ENCODE measurements at places on chromosomes 1 and 21.
A peak's percentile ranks its signal among the peaks of the same experiment; 100 is the strongest.

GRCh38 chr1:57450981-57451380 is 27.1 kb upstream of the DAB1 start:
- DNase-seq, result peak; percentile 63

DNA sequence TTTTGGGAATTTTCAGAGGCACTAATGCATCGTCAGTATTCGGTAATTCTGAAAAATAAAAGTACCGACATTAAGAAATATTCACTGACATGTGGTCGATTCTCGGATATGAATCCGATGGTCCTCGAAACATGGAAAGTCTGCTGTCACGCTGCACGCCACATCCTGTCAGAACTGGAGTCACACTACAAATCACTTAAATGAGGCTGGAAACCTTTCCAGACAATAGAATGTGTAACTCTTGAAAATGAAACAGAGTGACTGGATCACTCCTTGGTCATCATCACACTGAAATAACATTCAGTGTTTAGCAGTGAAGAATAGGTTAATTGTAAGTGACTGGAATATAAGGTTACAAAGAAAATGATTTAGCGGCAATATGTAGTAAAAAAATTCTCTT is 620.1 kb upstream of the ADAMTS5 start:
- DNase-seq, result no peak

GRCh38 chr1:60615666-60616065 is 466.7 kb upstream of the NFIA start:
- DNase-seq, result no peak

- no peak for DNase-seq
Measured at GRCh38 chr1:51780927-51781326, 97.6 kb downstream of the NRDC start.

DNA sequence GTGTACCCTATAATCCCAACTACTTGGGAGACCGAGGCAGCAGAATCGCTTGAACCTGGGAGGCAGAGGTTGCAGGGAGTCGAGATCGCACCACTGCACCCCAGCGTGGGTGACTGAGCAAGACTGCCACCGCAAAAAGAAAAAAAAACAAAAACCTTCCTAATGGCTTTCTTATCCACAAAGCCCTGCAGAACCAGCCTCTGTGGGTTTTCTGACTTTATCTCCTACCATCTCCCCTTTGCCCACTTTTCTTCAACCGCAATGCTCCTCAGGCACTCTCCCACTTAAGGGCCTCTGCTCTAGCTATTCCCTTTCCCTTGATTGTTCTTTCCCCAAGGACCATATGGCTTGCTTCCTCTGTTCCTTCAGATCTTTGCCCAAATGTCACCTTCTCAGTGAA is 67.9 kb upstream of the PUM1 start:
- DNase-seq, result no peak

- no peak for DNase-seq
Measured at GRCh38 chr1:164518692-164519332, 40.2 kb upstream of the PBX1 start.

DNA sequence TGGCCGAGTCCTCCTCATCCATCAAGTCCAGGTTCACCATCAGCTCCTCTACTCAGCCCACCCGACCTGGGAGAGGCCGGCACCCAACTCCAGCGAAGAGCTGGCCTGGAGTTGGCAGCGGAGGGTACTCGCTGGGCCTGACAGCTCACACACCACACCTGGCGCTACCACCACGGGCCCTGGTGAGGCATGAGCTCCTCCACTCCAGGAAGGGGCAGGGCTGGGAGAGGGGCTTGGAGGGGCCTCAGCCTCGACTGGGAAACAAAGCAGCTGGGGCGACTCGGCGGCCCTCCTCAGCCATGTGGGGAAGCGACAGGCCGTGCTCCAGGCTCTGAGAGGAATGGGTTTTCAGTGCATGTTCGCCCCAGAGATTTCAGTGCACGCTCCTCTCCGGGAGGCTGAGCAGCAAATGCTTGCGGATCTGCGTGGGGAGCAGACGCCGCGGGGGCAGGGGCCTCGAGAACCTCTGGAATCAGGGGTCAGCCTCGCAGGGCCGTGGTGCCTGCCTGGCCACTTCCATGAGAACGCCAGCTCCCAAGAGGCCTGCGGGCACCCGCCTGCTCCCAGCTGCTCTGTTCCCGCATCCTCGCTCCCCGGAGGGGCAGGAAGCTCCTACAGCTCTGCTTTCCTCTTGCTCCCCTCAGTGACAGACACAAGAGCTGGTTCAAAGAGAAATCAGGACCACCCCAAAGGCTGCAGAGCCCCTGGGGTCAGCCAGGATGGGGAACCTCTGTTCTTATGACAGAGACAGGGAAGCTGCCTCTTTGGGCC is 18.9 kb upstream of the GPR153 start:
- no peak for DNase-seq

DNA sequence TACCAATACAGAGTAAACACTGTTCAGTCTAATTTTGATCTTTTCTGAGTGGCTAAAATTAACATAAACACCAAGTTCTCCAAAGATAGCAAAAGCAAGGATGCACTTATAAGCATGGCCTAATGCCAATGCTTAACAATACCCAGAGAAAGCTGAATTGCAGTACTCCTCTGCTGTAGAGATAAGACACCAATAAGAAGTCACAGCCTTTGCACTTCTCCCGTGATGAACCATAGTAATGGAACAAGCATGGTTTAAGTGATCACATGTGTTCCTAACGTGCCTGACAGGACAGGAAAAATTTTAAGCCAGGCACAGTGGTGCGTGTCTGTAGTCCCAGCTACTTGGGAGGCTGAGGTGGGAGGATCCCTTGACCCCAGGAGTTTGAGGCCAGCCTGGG is 5.6 kb downstream of the PRDX1 start:
- no peak for DNase-seq

- DNase-seq, result peak; percentile 98
Measured at GRCh38 chr1:154970631-154971340, at the start of gene SHC1. SHC1 (minus strand) TSS chr1:154970747; CDS start chr1:154970526, 221 bp downstream.

DNA sequence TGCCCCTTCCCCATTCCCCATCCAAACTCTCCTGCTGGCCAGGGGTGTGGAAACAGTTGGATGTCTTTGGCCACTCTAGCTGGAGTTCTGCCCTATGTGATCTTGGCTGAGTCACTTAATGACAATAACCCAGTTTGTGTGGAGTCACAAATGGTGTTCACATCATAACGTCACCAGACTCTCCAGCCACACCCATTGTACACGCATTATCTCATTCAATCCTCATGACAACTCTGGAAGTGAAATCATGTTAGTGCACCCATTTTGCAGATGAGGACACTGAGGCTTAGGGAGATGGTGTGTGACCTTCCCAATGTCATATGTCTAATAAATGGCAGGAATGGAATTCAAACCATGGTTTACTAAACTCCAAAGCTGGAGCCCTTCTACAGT is 1.2 kb upstream of the CDA start:
- DNase-seq, result no peak

DNA sequence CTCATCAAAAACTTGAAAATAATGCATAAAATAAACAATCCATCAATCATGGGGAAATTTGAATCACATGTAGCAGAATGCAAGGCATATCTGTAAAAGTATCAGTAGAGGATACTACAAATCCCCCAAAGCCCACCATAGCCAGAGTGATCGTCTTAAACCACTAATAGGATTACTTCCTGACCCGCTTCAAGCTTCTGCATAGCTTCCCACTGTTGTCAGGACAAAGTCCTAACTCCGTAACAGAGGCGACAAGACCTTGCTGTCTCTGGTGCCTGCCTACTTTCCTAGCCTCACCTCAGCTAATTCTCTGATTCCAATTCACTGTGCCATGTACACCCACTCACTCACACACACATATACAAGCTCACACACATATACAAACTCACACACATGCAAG is 161.2 kb upstream of the NFIA start:
- DNase-seq, result peak; percentile 97

GRCh38 chr21:34526618-34527290 is 14.7 kb upstream of the KCNE1 start:
- no peak for DNase-seq

GRCh38 chr1:182381962-182382819 is 9.4 kb downstream of the GLUL start:
- DNase-seq, result peak; percentile 51

DNA sequence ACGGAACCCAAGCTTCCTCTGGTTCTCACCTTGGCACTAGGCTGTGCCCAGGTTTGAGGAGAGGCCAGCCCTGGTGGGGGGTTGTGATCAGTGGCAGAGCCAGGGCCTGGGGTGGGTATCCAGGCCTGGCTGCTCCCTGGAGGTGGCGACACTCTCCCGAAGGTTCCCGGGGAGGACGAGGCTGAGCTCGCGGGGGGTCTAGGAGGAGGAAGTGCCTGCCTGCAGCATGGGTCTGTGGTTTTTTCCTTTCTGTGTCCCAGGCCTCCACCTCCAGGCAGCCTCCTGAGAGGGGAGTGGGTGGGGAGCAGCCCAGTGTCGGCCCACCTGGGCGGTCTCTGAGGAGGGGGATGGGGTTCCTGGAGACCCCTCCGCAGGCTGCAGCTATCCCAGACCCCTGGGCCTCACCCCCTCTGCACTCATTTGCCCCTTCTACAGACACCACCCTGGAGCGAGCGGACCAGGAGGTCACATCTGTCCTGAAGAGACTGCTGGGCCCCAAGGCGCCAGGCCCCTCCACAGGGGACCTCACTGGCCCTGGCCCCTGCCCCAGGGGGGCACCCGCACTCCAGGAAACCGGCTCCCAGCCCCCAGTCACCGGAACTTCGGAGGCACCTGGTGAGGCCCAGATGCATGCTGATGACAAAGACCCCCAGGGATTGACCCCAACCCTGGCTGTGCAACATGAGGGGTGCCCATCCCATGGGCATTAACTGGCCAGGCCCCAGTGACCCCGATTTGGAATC is 44.3 kb downstream of the TRIM11 start:
- DNase-seq, result no peak

DNA sequence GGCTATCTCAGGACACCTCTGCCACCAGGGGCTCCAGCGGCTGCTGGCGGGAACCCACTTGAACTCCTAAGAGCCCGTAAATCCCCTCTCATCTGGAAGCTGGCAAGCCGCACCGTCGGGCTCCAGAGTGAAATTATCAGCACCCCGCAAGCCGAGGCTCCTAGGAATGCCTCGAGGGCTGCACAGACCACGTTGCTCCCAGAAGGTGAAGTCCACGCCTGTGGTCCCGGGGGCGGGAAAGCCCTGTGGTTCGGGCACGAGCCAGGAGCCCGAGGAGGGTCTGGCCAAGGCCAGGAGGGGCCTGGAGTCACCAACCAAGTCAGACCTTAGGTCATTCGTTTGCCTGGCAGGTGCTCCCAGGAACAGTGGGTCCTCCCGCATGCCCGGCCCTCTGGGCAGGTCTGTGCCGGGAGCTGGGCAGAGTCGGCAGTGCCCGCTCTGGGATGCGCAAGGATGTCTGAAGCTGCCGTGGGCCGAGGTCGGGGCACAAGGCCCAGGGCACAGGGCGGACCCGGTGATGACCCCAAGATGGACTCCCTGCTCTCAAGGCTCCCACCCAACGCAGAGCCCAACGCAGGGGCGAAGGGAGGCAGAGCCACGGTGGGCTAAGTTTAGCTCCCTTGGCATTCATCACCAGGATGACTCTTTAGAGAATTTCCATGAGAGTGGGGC is 8.9 kb downstream of the ACTRT2 start:
- DNase-seq, result no peak

- peak; percentile 44 for DNase-seq
Measured at GRCh38 chr1:38498686-38499085, 360.9 kb downstream of the RRAGC start.

DNA sequence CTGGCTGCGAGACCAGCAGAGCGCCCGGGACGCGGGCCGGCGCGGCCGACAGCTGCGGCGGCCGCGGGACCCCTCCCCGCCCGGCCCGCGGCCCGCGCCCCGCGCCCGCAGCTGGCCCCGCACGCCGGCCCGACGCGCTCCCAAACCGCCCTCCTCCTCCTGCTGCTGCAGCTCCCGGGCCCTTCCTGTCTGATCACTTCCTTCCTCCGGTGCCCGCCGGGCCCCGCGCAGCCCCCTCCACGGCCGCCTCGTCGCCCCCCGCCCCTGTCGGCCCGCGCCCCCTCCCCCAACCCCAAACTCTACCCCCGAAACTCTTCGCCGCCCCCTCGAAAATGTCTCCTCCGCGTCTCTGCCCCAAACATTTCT is 594 bp downstream of the LUZP1 start:
- DNase-seq, result peak; percentile 60

- DNase-seq, result no peak
Measured at GRCh38 chr1:160904783-160905616, 20.0 kb upstream of the ITLN1 start.

DNA sequence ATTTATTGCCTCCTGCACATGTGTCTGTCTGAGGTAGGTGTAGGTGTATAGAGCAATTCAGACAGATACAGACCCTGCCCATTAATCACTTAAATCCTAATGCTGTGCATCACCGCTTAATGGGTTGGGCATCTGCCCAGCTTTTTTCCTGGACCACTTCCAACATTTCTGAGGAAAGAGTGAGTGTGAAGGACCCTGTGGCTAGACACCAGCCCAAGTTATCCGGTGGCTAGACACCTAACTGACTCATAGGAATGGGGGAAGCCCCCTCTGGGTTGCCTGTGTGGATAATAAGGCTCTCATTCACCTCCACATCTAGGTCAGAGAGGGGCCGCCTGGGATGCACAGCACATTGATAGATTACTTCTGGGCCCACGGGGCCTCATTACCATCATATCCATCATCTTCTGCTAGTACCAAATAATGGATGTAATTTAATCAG is 121.1 kb upstream of the RAVER2 start:
- DNase-seq, result peak; percentile 96

- DNase-seq, result no peak
Measured at GRCh38 chr1:186494832-186495271, 33.9 kb upstream of the PDC start.

DNA sequence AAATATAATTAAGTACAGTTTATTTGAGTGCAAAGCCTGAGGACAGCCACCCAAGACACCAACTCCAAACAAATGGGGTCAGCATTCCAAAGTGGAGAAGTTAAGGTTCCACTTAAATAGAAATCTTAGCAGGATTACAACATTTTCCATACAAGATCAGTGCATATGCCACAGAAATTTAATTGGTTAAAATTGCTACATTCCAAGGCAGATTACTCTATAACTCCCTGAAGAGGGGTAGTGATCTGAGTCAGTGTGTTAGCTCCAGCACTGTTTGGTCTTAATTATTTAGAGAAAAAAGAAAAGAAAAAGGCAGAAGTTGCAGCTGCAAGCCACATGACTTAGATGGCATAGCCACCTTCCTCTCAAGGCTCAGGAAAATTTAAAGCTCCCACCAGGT is 297.5 kb downstream of the HHIPL2 start:
- no peak for DNase-seq

DNA sequence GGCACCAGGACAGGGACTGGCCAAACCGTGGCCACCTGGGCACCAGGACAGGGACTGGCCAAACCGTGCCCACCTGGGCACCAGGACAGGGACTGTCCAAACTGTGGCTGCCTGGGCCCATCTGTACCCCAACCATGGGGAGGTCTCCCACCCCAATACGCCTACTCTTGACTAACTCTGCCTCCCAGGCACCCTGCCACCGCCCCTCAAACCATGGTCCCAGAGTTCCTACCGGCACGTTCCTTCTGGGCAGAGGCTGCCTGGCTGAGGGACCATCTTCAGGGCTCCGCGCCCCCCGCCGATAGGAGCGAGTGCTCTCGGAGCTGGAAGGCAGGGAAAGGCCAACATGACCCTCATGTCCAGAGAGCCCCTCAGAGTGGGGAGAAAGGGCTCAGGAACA is 6.3 kb upstream of the TCEA3 start:
- DNase-seq, result no peak

GRCh38 chr1:198934901-198935305 is 296.1 kb downstream of the PTPRC start:
- DNase-seq, result peak; percentile 41
